Type B pancreatic cell (in vitro differentiated cells): ENCODE measurements at places on chromosomes 3 and 15.

GRCh38 chr3:56881841-56882240 lies 80.1 kb upstream of the ARHGEF3 start:
- H3K4me1 ChIP-seq, result peaks cover 22% of the 10 kb centered on the region
- H3K27ac ChIP-seq, result no peak overlapping the region
- H3K27me3 ChIP-seq, result no peaks in the 10 kb centered on the region
- no peak overlapping the region for H3K4me3 ChIP-seq
- no peak for DNase-seq

DNA sequence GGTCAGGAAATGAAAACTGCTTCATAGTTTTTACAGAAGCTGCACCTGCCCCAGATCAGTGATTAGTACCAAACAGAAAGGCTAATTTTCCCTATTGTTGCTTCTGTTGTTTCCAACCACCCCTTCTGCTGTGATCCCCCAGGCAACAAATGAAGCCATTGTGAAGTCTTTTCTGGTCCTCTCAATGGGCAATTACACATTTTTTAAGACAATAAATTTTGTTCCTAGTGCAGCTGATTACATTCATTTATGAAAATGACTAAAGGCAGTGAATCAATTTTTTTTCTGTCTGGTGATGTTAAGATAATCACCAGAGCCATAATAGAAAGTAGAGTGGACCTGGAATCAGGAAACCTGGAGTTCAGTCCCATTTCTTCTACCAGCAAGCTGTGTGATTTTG lies 32.7 kb downstream of the GLDN start:
- no peaks in the 10 kb centered on the region for H3K4me1 ChIP-seq
- no peak for DNase-seq
- H3K36me3 ChIP-seq, result no peaks in the 10 kb centered on the region
- no peak overlapping the region for H3K27ac ChIP-seq
- peaks cover 3% of the 10 kb centered on the region for H3K27me3 ChIP-seq

DNA sequence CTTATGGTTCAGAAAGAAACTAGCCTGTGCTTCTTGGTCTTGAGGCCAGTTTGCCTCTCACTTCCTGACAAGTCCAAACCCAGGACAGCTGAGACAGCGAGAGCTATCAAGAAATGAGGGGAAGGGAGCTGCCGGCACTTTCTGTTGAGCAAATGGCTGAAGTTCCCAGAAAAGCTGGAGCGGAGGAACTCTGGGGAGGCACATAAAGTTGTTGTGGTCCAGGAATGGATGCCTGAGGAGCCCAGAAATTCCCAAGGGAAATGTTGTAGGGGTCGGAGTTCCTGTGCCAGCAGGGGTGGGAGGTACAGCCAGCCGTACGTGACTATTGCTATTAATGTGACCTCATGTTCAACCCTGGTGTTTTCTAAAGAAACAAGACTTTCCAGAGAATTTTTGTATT lies 98.8 kb upstream of the TNFAIP8L3 start:
- no peaks in the 10 kb centered on the region for H3K4me1 ChIP-seq
- DNase-seq, result no peak
- no peak overlapping the region for H3K4me3 ChIP-seq
- no peaks in the 10 kb centered on the region for H3K36me3 ChIP-seq
- H3K27me3 ChIP-seq, result peaks cover 50% of the 10 kb centered on the region

DNA sequence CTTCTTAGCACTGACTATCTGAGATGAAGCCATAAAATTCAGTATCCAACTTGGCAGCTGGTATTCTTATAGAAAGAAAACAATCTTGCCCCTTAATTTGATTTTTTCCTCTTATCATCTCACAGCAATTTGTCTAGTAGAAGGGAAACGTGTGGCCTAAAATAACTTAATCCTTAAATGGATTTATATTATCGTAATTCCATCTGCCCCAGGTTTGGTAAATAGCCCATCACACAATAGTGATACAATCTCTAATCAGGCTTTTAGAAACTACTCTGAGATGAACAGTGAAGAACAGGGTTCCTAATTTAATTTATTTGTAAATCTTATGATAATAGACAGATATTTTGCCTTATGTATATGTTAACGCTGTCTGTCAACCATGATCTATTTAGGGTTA lies 24.8 kb downstream of the PEX5L start:
- DNase-seq, result no peak
- H3K4me3 ChIP-seq, result no peak overlapping the region
- H3K27ac ChIP-seq, result no peak overlapping the region
- H3K27me3 ChIP-seq, result no peaks in the 10 kb centered on the region

- no peak overlapping the region for H3K27ac ChIP-seq
- H3K27me3 ChIP-seq, result no peaks in the 10 kb centered on the region
- H3K4me3 ChIP-seq, result peak overlapping the region; percentile 49
- peaks cover 26% of the 10 kb centered on the region for H3K4me1 ChIP-seq
Observed at GRCh38 chr3:172707967-172708366, 2.9 kb downstream of the NCEH1 start.

- DNase-seq, result no peak
- H3K4me1 ChIP-seq, result no peaks in the 10 kb centered on the region
- no peak overlapping the region for H3K4me3 ChIP-seq
- no peaks in the 10 kb centered on the region for H3K27me3 ChIP-seq
- H3K36me3 ChIP-seq, result peaks cover 8% of the 10 kb centered on the region
- no peak overlapping the region for H3K27ac ChIP-seq
Observed at GRCh38 chr15:64072812-64073211, 20.8 kb downstream of the CIAO2A start.

GRCh38 chr15:92883163-92883875 lies 16.8 kb upstream of the CHD2 start:
- peaks cover 3% of the 10 kb centered on the region for H3K27me3 ChIP-seq
- H3K27ac ChIP-seq, result peak overlapping the region; percentile 98
